Activated CD4-positive, alpha-beta T cell treated with anti-CD3 and anti-CD28 coated beads, Interleukin-2, amount 10 ng/mL, durations not matched to agents 24 days and 14 days (primary cell): ENCODE measurements at places on chromosomes 13 and 19. TPM values are rescaled to one million over a fixed set of nuclear protein-coding genes. Genes with fewer than 3 reads are reported as not detected.
A peak's percentile ranks its signal among the peaks of the same experiment; 100 is the strongest.

Gene TSKS
- 0.92 and 1.6 TPM in 2 replicates for total RNA-seq

Gene SSBP4
- 154 TPM in 2 replicates for total RNA-seq

Gene ZSWIM4
- total RNA-seq = 7.3 and 7.5 TPM in 2 replicates

Gene FCAR
- not detected in 2 replicates for total RNA-seq

DNA sequence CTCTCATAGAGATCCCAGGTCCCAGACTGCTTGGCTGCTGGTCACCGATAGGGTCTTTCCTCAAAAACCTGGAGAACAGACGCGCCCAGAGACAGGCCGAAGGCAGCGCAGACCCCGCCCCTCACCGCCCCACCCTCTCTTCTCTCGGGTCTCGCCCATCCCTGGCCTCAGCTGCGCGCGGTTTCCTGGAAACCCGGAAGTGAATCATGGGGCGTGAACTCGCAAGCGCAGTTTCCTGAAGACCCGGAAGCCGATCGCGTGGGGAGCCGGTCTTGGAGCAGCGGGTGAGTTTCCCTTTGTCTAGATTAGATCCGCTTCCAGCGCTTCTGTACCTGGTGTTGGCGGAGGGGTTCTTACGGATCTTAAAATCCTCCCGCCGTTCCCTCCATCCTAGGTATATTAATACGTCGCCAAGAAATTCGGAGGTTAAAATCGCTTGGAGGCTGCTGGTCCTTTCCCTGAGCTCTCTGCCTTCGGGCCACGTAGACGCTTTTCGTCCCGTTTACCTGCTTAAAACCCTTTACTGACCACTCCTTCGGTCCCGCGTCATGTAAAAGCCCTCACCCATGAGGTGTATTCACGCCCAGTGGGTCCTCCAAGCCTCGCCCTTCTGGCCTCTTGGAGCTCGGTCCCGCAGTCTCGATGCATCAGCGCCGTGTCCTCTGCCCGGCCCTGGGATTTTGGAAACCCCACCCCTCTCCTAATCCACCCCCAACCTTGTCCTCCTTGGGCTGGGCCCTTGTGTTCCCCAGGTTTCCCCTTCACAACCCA, at the start of gene ZNF578:
ZNF578 (plus strand) TSS at position 230 of the 771 bp plus-strand sequence. CDS start 48,293 bp downstream, outside the sequence.
- H3K27ac ChIP-seq = no peak within 1 kb of the TSS
- peaks cover 15% of the 10 kb centered on the region for H3K36me3 ChIP-seq
- peaks cover 1% of the 10 kb centered on the region for H3K4me1 ChIP-seq
- H3K4me3 ChIP-seq = peak within 1 kb of the TSS; percentile 75
- peak; percentile 82 for DNase-seq

DNA sequence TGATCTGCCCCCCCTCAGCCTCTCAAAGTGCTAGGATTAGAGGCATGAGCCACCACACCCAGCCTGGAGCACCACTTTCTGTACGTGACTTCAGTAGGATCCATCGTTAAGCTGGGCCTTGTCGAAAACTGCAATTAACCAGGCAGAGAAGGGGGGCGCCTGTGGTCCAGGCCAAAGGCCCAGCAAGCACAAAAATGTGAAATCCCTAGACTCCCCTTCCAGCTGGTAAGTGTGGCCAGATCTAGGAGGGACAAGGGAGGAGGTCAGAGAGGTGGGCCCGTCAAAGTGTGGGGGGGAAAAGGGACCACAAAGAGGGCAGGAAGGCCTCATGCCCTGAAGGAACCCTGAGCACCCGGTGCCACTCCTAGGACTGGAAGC, 13.8 kb downstream of the DDX39A start:
- no peaks in the 10 kb centered on the region for H3K27me3 ChIP-seq
- H3K4me1 ChIP-seq = peaks cover 2% of the 10 kb centered on the region
- no peak for DNase-seq
- peak overlapping the region; percentile 48 for H3K27ac ChIP-seq
- H3K36me3 ChIP-seq = peaks cover 72% of the 10 kb centered on the region

DNA sequence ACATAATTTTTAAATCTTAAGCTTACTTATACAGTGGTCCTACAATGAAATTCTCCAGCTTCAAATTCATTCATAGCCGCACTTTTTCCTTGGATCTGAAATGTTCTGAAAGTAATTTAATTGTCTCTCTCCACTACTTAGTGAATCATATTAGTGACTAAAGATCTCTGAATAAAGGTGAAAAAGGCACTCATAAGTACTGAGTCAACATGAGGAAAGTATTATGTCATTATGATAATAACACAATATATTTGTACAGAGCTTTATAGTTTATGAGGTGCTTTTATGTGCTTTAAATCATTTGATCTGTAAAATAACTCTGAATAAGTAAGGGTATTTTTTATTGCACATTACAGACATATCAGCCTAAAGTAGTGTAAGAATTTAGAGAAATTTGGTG, 628.2 kb upstream of the SLITRK5 start:
- H3K4me1 ChIP-seq = no peaks in the 10 kb centered on the region
- no peak for DNase-seq
- H3K27ac ChIP-seq = no peak overlapping the region
- H3K36me3 ChIP-seq = no peaks in the 10 kb centered on the region
- no peaks in the 10 kb centered on the region for H3K27me3 ChIP-seq

DNA sequence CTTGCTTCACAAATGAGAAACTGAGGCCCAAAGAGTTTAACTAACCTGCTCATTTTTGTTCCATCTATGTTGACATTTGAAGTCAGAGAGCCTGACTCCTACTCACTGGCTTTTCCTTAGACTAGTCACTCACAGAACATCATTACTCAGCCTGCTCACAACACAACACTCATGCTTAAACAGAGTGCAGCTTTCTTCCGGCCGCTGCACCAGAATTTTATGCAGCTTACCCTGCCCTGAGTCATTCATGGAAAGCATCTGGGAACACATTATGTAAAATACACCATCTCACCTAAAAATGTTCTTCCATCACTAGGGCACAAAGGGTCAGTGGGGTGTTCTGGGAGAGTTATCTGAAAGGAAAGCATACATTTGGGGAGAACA, 303.4 kb downstream of the SPRY2 start:
- H3K4me1 ChIP-seq = no peaks in the 10 kb centered on the region
- H3K27me3 ChIP-seq = no peaks in the 10 kb centered on the region
- no peaks in the 10 kb centered on the region for H3K36me3 ChIP-seq
- no peak overlapping the region for H3K4me3 ChIP-seq
- no peak for DNase-seq

DNA sequence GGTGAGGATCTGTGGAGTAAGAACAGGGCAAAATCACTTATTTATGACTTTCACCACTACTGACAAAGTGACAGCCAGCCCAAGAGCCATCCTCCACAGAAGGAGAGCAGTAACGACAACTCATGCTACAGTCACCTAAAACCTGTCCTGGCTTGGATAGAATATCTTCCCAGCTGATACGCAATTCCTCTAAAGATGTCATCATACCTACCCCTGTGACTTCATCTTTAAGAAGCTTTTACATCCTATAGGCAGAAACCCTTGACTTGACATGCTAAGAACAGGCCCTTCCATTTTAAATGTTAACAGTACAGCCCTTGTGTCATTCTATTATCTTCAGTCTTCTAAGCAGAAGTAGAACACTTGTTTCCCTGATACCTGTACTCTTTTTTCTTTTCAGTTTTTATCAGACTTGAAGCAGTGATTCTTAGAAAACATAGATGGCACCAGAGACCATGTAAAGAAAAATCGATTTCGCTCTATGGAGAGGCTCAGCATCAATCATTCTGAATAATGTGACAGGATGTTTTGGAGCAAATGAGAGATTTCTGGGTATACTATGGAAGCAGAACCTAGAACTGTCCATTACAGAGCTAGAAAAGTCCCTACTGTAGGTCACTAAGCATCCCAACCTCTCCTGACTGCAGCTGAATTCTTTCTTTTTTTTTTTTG, 20.1 kb downstream of the STOML3 start:
- no peak overlapping the region for H3K4me3 ChIP-seq
- no peak for DNase-seq
- H3K36me3 ChIP-seq = no peaks in the 10 kb centered on the region
- no peak overlapping the region for H3K27ac ChIP-seq

- H3K27ac ChIP-seq = no peak overlapping the region
- no peak overlapping the region for H3K4me3 ChIP-seq
- no peak for DNase-seq
- H3K27me3 ChIP-seq = peaks cover 3% of the 10 kb centered on the region
- peaks cover 4% of the 10 kb centered on the region for H3K36me3 ChIP-seq
Measured at GRCh38 chr13:32048816-32049215, 17.2 kb downstream of the FRY start.

- H3K27me3 ChIP-seq = no peaks in the 10 kb centered on the region
- H3K27ac ChIP-seq = no peak overlapping the region
- no peaks in the 10 kb centered on the region for H3K4me1 ChIP-seq
- no peak for DNase-seq
Measured at GRCh38 chr13:37806666-37807065, 62.9 kb downstream of the TRPC4 start.

DNA sequence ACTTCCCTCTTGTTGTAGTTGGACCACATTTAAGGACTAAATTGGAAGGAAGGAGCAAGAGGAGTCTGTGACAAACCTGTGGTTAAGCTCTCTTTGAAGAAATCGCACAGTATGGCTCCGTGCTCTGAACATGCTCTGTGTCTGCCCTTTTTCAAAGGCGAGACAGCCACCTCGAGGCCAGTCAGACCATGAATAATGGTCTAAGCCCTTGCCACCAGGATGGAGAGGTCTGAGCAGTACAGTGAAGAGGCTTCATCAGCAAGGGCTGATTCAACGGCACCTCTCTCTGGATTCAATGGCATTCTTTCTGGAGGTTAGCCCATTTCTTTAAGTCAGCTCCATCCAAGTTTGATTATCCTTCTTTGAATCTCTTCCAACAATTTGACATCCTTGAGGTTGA, 30.9 kb downstream of the FAM216B start:
- H3K36me3 ChIP-seq = no peaks in the 10 kb centered on the region
- peaks cover 28% of the 10 kb centered on the region for H3K27me3 ChIP-seq
- H3K4me1 ChIP-seq = peaks cover 4% of the 10 kb centered on the region
- no peak for DNase-seq
- no peak overlapping the region for H3K27ac ChIP-seq

GRCh38 chr19:37966211-37966661, 59.2 kb downstream of the SIPA1L3 start:
- H3K4me3 ChIP-seq = no peak overlapping the region
- peaks cover 6% of the 10 kb centered on the region for H3K36me3 ChIP-seq
- no peak for DNase-seq
- no peak overlapping the region for H3K27ac ChIP-seq
- no peaks in the 10 kb centered on the region for H3K27me3 ChIP-seq

- H3K4me3 ChIP-seq = peak within 1 kb of the TSS; percentile 100
- no peaks in the 10 kb centered on the region for H3K27me3 ChIP-seq
- DNase-seq = peak; percentile 91
- peaks cover 26% of the 10 kb centered on the region for H3K4me1 ChIP-seq
- peaks cover 36% of the 10 kb centered on the region for H3K36me3 ChIP-seq
- peak within 1 kb of the TSS; percentile 97 for H3K27ac ChIP-seq
Measured at GRCh38 chr19:3178377-3178972, at the start of gene S1PR4. Gene S1PR4 (plus strand): TSS chr19:3178769. CDS start chr19:3178793, 24 bp downstream.

- peaks cover 24% of the 10 kb centered on the region for H3K4me1 ChIP-seq
- H3K27ac ChIP-seq = no peak overlapping the region
- H3K36me3 ChIP-seq = peaks cover 2% of the 10 kb centered on the region
- no peak overlapping the region for H3K4me3 ChIP-seq
Measured at GRCh38 chr13:28753946-28754345, 35.2 kb upstream of the SLC46A3 start.

- no peak overlapping the region for H3K4me3 ChIP-seq
- H3K4me1 ChIP-seq = peaks cover 26% of the 10 kb centered on the region
- no peak for DNase-seq
Measured at GRCh38 chr13:21594715-21595545, 9.0 kb downstream of the MICU2 start.

GRCh38 chr19:11202488-11203193, 5.3 kb upstream of the KANK2 start:
- peaks cover 2% of the 10 kb centered on the region for H3K4me1 ChIP-seq
- H3K27me3 ChIP-seq = peaks cover 17% of the 10 kb centered on the region
- no peak overlapping the region for H3K27ac ChIP-seq
- no peak overlapping the region for H3K4me3 ChIP-seq
- DNase-seq = no peak

DNA sequence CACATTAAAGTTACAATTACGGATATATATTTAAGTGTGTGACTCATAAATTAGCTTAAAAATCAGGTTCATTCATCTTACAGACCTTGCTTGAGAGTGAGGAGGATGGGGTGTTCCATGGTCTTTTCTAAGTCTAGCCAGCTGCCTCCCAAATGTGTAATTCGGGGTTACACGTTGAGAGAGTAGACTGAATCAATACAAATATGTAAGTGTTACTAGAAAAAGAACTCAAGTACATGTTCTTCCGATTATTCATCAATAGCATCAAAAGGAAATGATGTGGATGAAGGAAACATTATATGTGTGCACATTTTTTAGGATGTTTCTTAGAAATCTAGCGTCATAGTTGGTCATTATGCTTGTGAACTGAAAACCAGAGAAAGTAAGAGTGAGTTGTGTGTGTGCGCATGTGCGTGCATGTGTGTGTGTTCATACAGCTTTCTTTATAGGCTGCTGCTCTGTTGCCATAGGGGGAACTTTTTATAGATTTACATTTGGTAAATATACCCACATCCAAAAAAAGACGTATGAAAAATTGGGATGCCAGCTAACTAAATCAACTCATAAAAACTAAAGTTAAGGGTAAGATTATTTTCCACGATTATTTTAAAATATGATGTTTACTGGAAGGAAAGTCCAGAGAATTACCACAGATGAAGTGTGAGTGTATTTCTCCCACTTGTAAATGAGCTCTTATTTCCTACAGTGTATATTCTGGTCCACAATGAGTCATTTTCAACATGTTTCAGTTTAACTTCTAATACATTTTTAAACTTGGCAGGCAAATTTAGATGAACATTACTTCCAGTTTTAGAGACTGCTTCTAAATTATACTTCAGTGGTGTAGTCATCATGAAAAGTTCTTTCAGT, 82.4 kb downstream of the PIBF1 start:
- no peak for DNase-seq
- H3K27ac ChIP-seq = peak overlapping the region; percentile 87
- H3K36me3 ChIP-seq = peaks cover 32% of the 10 kb centered on the region
- no peaks in the 10 kb centered on the region for H3K27me3 ChIP-seq

DNA sequence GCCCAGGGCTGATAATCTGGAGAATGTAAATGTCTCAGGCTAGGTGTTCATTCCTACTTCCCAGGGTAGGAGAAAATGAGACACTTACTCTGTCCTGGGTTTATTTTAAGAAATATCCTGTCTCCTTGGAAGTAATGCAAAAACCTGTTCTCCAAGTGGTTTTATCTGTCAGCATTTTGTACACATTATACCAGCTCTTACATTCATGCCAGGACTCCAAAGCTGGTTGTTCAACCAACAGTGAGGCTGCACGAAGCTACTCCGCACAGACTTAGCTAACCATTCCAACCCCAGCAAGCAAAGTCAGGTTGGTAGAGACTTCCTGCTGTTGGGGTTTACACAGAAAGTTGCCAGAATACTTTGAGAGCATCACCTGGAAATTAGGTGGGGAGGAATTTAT, 55.6 kb downstream of the SLC7A1 start:
- no peak overlapping the region for H3K4me3 ChIP-seq
- DNase-seq = no peak
- H3K27me3 ChIP-seq = no peaks in the 10 kb centered on the region
- H3K36me3 ChIP-seq = peaks cover 29% of the 10 kb centered on the region
- no peak overlapping the region for H3K27ac ChIP-seq
- H3K4me1 ChIP-seq = peaks cover 38% of the 10 kb centered on the region

DNA sequence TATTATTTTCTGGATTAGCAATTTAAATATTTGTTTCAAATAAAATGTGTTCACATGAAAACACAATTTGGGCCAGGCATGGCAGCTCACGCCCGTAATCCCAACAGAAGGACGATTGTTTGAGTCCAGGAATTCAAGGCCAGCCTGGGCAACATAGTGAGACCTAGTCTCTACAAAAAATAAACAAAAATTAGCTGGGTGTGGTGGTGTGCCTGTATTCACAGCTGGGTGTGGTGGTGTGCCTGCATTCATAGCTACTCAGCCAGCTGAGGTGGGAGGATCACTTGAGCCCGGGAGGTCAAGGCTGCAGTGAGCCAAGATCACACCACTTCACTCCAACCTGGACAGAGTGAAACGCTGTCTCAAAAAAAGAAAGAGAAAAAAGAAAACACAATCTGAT, 46.4 kb downstream of the KPNA3 start:
- H3K36me3 ChIP-seq = peaks cover 13% of the 10 kb centered on the region
- H3K27me3 ChIP-seq = no peaks in the 10 kb centered on the region
- H3K4me1 ChIP-seq = no peaks in the 10 kb centered on the region
- no peak for DNase-seq
